ENCODE measurements at places on chromosomes 4 and X.

DNA sequence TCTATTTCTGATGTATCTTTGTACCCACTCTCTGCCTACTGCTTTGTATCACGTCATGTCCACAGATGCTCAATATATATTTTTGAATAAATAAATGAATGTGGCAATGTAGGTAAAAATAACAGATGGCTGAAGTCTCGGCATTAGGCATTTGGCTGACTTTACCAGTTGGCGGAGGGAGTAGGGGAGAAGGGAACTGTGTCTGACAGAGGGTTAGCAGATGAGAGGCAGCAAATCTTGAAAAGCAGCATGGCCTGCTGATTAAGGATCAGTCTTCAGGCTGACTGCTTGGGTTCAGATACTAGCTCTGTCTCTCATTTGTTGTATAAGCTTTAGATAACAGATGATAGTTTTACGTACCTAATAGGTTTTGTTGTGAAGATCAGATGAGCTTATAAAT, 31.9 kb upstream of the RASGEF1B start:
- DNase-seq: no peak

- no peak for DNase-seq
Measured at GRCh38 chr4:15344041-15344440, 83.8 kb upstream of the C1QTNF7 start.

DNA sequence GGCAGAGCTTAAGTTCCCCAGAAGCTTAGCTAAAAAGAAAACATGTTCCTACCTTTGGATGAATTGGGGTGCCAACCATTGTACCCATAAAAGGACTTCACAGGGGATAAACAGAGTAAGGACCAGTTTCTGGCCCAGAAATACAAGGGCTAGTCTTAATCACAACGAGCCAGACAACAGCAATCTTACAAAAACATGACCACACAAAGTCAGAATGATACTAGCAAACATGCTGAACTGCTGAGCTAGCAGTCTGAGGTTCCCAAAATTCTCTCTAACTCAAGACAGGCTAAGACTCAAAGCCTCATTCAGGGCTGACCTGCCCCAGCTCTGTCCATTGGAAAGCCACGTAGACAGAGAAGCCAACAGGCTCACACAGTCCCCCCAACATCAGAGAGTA, 40.3 kb downstream of the ATP11C start:
- no peak for DNase-seq

DNA sequence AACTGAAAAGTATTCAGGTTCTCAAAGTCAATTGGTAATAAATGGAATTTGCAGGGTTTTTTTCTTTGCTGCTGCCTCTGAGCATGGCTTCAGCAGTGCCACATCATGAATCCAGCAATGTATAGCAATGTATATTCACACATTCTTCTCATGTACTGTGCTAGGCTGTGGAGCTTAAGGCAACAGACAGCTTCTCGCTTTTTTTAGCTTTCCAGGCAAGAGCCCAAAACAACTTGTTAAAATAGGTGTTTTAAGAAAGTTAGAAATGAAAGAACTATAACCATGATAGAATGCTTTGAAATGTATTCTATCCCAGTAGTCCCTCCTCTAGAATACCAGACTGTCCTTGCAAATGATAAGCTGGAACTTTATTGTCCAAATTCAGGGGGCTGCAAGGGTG, 30.4 kb downstream of the SMIM43 start:
- DNase-seq: no peak

GRCh38 chrX:72308209-72308565, 2.5 kb upstream of the CITED1 start:
- no peak for DNase-seq

- peak; percentile 85 for DNase-seq
Measured at GRCh38 chr4:7843831-7844593, 95.6 kb downstream of the AFAP1 start.

GRCh38 chrX:41960142-41960541, 36.8 kb upstream of the CASK start:
- DNase-seq: no peak

GRCh38 chr4:88223516-88223915, 60.8 kb downstream of the PPM1K start:
- DNase-seq: no peak

GRCh38 chrX:68464796-68465195, 31.5 kb upstream of the OPHN1 start:
- no peak for DNase-seq

DNA sequence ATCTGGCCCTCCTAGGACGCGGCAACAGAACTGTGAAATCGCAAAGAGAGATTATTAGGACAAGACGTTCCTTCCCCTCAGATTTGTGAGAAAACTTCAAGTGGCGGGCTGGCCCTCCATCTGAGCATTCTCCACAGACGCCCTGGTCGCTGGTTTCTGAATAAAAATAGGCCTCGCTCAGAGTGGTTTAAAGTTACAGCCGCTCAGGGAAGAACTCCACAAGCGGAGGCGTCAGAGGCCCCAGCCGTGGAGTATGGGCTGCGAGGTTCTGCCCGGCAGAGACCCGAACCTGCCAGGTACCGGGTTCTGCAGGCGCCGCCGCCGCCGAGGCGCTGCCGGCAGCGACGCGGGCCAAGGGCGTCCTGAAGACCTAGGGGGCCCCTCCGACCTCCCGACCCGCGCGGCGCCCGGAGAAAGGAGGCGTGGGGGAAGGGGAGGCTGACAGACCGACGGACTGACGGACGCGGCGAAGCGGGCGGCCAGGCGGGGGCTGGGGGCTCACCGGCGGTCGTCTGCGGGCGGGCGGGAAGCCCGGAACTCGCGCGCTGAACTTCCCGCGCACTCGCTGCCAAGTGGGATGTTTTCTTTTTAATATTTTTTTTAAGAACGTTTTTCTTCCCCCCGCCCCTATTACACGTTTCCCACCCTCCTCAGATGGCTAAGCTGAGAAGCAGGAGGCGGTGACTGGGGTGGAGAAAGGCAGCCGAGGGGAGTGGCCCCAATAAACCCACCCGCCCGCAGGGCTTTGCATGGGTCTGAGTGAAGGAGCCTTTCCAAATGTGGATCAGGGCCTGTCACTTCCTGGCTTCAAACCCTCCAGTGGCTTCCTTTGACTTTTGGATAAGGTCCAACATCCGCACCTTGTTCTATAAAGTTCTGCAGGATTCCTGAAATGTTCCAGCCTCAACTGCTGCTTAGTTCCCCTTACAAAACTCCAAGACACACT, at the start of gene PABPC4L:
Gene PABPC4L (minus strand): TSS at position 574 of the 946 bp plus-strand sequence. CDS start 770 bp downstream, outside the sequence.
- peak; percentile 16 for DNase-seq

- no peak for DNase-seq
Measured at GRCh38 chr4:182861346-182861745, 55.8 kb downstream of the DCTD start.

DNA sequence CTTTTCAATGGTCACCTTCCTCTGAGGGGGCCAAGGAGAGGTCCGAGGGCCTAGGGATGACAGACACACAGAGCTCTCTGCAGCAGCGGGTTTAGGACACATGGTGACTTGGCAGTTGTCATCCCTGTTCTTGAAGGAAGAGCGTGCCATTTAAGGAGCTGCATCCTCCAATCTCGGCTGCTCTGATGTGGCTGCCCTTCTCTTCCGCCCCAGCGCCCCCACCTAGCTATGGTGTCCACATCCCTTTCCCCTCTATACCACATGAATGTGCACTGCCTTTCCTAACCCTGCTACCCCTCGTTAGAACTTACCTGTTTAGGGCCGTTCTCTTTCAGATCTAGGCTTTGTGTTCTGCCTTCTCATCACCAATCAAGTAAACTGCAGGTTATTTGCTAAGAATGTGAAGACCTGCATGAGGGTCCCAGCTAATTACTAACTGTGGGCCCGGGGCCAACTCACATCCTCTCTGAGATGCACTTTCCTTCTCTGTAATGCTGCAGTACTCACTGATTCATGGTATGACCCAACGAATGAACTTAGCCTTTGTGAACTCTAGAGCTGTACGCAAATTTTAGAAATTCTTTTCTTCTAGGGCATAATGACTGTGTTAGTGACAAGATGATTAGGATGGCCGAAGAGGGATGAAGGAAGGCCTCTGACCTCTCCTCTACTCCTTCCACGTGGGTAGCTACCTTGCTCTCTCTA, 38.2 kb downstream of the CHST7 start:
- DNase-seq: no peak

- no peak for DNase-seq
Measured at GRCh38 chr4:168610911-168611530, 114.2 kb downstream of the PALLD start.

DNA sequence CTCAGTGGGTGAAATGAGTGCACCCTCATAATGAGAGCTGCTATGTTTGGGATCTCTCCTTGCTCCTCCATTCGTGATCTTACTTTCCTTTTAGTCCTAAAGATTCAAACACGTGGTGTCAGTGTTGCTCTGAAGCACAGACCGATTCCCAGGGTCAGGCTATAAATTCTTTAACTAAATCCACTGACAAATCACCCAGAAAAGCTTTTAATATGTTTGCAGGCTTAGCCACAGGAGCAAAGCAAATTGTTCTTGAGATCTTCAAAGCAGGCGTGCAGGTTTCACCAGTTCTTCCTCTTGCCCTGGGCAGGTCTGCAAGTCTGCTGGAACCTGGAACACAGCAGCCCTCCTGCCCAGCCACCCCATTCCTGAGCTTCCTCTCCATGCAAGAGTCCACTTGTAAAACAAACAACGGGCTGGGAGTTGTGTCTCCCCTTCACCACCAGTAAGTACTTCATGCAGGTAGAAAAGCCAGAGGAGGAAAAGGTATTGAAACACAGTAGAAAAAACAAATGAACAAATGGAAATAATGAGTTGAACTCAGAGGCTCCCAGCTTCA, 70.1 kb upstream of the ENPP6 start:
- DNase-seq: peak; percentile 29

DNA sequence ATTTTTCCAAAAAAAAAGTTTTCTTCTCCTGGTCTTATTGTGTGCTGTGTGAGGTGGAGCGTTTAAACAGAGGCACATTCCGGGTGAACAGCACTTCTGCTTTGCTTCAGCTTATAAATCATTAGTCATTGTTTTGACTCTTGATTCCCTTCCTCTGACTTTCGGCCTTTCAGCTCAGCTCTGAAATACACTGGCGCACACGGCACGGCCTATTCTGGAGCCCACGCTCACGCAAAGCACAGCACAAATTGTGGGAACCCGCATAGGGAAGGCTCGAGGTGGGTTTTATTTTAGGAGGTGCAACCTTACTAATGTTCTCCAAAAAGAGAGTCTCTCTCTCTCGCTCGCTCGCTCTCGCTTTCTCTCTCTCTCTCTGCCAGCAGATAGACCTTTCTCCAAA, 4.0 kb downstream of the POU3F4 start:
- no peak for DNase-seq

DNA sequence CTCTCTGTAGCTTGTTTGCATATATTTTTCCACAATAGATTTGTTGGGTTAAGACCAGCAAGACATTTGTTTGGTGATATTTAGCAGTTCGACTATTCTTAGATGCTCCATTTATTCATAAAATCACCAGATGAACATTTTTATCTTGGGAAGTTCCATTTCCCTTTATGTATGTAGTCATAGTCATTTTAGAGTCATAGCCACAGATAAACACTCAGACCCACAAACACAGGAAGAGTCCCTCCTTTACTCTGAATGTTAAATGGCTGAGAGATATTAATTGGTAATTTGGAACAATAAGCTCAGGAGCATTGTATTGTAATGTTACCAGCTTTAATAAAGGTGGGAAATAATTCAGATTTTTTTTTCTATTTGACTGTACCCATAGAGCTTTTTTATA, 1608.7 kb downstream of the STIM2 start:
- DNase-seq: no peak

GRCh38 chr4:37999000-37999716, 39.0 kb downstream of the PTTG2 start:
- DNase-seq: peak; percentile 48

- no peak for DNase-seq
Measured at GRCh38 chr4:106493086-106493485, 124.5 kb upstream of the GIMD1 start.

DNA sequence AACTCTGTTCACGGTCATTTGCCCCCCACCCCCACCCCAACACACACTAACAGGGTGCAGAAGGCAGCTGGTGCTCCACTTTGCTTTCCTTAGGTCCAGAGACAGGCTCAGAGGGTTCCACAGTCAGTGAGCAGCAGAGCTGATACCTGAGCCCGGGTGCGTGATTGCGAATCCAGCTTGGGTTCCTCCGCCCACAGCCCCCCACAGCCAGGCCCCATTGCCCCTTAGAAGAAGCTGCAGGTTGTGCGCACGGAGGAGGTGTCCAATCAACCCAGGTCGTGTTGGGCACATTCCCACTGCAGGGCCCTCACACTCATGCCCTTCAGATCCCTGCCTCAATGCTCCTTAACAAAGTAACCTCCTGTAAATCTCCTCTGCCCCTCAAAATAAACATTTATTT, 85.0 kb downstream of the WFS1 start:
- DNase-seq: no peak

DNA sequence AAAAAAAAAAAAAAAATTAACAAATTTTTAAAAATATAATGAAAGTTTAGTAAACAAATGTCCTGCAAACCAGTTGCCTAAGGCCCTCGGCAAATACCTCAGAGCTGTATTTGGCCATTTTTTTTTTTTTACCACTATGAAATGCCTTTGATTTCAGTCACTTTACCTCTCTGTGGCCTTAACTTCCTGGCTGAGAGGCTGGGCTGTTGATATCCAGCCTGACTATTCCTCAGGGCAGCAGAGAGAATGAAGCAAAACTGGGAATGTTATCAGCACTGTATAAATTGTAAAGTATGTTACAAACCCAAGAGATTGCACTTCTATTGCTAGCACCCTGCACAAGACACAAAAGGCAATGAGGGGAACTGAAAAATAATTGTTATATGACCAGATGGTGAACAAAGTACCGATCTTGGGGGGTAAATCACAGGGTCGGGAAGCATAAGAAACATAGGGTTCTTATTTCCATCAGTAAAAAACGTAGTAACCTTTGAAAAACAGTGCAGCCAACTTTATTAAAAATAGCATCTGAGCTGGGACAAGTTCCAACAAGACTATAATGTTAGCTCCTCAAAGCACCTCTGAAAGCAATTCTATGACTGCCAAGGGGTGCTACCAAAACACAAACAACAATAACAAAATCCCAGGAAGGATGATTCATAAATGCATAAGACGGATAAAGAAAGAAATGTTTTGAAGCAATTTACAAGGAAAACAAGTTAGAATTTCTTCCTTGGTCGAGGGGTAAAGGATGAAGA, 18.1 kb downstream of the USP46 start:
- DNase-seq: no peak

DNA sequence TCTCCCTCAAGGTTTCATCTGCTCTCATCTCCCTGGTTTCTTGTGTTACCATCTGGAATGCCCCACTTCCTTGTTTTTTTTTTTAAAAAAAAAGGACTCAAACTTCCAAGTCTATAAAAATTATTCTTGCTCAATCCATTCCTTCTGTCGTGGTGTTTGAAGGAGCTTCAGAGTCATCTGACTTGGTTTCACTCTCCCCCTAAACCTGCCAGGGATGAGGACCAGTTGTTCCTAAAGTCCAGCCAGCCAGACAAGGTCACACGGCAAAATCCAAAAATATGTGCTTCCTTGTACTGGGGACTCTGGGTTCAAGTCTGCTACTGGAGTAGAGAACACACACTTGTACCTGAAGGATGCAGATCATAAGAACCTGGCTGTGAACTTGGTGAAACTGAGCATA, 84.5 kb upstream of the GPM6B start:
- no peak for DNase-seq

- DNase-seq: no peak
Measured at GRCh38 chrX:125108921-125109320, 210.8 kb upstream of the TEX13C start.
